Hippocampal formation (tissue), 2 donors: ENCODE measurements at places on chromosomes 4 and X.

GRCh38 chrX:1222531-1223241 is 10.2 kb upstream of the CRLF2 start:
- no peak for DNase-seq

DNA sequence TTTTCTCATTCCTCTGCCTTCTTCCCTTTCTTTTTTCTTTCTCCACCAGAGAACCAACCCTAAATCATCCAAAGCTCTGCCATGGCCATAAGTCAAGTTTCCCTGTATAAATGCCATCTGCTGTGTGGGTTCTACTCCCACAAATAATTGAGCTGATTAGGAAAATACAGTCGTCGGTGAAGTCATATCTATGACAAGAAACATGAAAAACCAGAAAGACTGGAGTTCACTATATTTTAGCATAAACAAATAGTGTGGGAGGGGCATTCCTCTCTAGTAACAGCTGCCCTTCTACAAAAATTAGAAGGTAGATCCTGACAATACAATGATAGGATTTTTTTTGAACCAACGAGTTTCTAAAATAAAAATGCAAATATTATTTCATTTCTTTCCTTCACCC is 48.8 kb downstream of the SPOCK3 start:
- no peak for DNase-seq

DNA sequence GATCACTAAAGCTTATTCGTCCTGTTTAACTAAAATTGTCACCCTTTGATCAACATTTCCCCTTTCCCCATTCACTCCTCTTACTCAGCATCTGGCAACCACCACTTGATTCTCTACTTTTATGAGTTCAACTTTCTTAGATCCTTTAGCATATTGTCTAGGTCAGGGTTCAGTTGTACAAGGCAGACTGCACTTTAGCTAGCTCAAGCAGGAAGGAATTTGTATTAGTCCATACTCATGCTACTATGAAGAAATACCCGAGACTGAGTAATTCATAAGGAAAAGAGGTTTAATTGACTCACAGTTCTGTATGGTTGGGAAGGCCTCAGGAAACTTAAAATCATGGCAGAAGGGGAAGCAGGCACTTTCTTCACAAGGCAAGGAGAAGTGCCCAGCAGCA is 44.3 kb downstream of the TASL start:
- DNase-seq: no peak

- no peak for DNase-seq
Measured at GRCh38 chr4:144461906-144462305, 184.1 kb upstream of the HHIP start.

GRCh38 chrX:99887918-99888317 is 522.2 kb downstream of the PCDH19 start:
- DNase-seq: no peak

DNA sequence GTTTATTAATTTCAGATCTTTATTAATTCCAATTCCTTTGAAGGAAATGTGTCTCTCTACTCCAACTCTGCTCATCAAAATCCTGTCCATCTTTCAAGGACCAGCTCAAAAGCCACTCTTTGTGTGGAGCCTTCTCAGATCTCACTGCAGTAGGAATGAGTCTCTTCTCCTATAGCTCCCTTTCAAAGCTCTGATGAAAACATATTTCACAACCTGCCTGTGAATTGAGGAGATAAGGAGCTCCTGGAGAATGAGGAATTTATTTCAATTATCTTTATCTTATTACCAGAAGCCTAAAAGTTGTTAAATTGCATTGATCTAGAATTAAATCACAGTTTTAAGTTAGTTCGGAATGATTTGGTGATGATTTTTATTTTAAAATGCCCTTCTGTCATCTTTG is 92.6 kb upstream of the TRPC3 start:
- DNase-seq: no peak

DNA sequence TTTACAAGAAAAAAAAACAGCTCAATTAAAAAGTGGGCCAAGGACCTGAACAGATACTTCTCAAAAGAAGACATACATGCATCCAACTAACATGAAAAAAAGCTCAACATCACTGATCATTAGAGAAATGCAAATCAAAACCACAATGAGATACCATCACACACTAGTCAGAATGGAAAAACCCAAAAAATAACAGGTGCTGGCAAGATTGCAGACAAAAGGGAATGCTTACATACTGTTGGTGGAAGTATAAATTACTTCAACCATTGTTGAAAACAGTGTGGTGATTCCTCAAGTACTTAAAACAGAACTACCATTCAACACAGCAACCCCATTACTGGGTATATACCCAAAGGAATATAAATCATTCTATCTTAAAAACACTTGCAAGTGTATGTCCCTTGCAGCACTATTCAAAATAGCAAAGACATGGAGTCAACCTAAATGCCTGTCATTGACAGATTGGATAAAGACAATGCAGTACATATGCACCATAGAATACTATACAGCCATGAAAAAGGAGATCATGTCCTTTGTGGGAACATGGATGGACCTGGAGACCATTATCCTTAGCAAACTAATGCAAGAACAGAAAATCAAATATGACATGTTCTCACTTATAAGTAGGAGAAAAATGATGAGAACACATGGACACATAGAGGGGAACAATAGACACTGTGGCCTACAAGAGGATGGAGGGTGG is 97.6 kb downstream of the RAB28 start:
- DNase-seq: no peak

DNA sequence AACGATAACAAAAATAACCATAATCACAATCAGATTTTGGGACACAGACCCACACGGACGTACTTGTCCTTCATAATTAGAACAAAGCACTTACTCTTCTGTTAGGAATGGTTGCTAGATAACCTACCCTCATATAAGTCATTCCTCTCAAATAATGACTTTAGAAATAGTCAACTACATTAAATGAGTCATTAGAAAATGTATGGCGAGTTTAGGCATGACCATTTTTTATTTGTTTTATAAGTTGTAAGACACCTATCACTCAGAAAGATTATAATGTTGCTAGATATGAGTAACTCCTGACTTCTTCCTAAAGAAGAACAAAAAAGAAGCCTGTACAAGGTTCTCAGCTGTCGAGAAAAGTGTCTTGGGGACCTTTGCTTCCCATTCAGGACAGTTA is 1637.5 kb upstream of the PCDH7 start:
- no peak for DNase-seq

GRCh38 chr4:73161527-73162185 is 92.1 kb upstream of the COX18 start:
- no peak for DNase-seq

- DNase-seq: no peak
Measured at GRCh38 chr4:156998500-156999174, 27.0 kb upstream of the PDGFC start.

DNA sequence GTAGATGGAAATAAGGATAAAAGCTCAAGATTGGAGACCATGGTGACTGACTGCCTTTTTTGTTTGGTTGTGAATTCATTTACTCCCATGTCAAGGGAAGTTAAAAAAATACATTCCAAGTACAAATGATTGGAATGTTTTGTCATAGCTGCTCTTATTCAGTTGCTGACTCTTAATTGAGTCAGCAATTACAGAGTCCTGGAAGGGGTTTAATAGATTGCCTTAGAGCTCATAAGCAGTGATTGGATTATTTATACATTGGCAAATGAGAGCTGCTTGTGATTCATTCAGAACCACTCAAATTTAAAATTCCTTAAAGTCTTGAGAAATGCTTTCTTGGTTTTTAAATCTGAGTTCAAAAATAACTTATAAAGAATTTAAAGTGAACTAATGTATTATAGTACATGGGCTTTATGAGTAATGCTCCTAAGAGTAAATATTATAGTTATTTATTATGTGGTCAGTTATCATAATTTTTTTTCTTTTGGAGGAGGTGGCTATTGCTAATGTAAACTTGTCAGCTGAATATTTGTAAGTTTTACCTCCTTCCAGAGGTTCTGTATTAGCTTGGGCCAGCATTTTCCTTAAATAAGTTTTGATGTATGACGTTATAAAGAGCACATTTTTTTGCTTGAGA is 13.6 kb downstream of the JADE1 start:
- DNase-seq: no peak

DNA sequence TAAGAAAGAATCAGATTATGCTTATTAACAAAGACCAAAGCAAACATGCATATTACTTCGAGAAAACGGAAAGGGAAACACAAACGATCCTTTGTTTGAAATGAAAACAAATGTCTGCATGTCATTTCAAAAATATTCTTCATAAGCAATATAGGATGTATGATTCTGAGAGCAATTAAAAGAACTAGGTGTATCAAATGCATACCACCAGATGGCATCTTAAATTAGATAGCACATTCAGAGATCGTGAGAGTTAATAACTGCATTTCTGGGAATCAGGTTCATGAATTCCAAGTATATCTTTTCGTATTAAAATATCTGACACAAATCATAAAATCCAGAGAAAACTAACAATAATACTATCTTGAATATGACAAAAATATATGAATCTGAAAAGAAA is 159.5 kb downstream of the PPP3CA start:
- DNase-seq: peak; percentile 31

DNA sequence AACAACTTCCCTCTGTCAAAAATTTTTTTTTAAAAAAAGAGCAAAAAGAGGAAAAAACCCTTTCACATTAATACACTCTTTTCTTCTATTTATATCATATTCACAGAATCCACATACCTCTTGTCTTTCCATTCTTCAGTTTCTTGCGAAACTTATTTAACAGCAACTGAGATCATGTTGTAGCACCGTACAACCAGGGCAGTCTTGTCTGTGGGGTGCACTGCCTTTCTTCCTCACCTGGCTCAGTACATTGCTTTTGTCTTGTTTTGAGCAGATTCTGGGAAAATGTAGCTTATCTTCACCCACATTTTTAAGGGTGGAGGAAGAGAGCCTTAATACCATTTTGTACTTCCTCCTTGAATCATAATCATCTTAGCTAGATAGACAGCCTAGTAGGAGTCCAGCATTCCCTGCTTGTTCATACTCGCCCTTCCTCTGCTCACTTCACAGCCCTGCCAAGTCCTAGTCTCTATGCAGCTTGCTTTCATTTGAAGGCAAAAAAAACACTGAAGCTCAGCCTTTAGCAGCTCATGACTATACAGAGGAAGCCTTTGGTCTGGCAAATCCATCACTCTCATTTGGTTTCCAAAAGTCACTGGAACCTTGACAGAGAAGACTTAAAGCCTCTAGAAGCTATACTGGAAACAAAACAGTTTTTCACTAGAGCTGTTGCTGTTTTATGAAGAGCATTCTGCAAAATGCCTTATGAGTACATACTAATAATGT is 140.6 kb upstream of the BANK1 start:
- no peak for DNase-seq

DNA sequence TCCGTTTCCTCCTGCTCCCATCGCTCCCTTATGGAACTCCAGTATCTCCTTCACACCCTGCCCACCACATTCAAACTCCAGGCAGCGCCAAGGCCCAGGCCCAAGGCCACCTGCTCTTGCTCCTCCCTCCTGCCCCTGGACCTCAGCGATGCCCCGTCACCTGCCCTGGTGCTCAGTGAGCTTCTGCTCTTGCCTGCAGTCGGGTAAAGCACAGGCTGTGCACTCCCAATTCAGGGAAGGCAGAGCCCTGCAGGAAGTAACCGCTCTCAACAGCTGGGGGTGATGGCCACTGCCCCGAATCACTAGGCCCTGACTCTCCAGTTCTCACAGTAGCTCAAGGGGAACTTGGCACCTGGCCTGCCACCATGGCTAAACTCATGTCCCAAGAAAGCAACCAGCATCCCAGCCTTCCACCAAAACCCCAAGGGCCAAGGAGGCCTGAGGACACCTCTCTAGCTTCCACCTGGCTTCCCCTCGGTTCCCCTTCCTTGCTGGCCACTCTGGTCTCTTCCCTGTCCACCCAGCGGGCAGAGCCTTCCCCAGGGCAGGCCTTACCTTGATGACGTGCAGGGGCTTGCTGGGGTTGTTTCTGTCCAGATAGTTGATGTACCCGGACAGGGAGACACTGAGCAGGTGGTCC is 29.3 kb downstream of the WDR1 start:
- no peak for DNase-seq
